ENCODE measurements at places on chromosomes 12 and 14.

GRCh38 chr12:118326991-118327390, 45.7 kb downstream of the TAOK3 start:
- no peak for DNase-seq

DNA sequence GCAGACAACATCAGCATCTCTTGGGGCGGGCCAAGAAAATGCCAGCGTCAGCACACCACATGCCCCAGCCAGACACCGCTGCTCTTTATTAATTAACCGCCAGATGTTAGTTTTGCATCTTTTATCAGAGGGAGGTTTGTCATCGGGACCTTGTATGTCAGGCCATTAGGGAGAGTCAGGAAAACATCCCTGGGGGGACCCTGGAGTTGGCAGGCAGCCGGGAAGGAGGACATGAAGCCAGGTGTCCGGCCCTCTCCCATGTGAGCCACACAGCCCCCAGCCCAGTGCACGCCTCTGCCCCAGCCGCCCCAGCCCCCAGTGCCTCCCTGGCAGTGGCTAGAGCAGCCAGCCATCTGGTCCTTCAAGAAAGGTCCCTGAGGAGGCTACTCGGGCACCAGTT, 56.9 kb upstream of the FAM222A start:
- no peak for DNase-seq

- no peak for DNase-seq
Measured at GRCh38 chr12:57296291-57296690, 45.3 kb upstream of the STAC3 start.

DNA sequence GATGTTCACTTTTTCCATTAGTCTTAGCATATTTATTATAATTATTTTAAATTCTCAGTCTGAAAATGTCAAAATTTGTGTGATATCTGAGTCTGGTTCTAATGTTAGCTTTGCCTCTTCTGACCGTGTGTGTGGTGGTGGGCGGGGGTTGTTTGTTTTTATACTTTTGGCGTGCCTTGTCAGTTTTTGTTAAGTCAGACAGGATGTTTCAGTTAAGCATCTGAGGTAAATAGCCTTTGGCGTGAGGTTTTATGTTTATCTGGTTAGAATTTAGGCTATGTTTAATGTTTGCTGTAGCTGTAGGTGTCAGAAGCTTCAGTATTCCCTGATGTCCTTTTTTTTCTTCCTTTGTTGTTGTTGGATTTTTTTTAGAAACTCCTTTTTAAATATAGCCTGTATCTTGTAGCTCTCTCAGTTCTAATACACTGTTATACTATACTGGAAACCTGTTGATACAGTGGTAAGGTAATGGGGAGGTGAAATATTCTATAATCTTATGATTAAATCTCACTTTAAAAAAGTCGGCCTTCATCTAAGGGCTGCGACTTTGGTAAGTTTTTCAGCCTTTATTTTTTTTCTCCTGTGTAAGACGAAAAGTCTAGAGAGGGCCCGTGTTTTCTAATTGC, 111.6 kb downstream of the SCAF11 start:
- no peak for DNase-seq

- DNase-seq = no peak
Measured at GRCh38 chr14:62301911-62302310, 539.7 kb downstream of the SNAPC1 start.

All from stimulated activated CD8-positive, alpha-beta memory T cell treated with anti-CD3 and anti-CD28 coated beads, Interleukin-12 subunit alpha, Interleukin-12 subunit beta, amount 100 ng/mL, for 4 hours (primary cell).